ENCODE measurements at places on chromosomes 12 and 14.

GRCh38 chr14:99274346-99275221 lies 2.6 kb upstream of the BCL11B start:
- peak; percentile 59 for DNase-seq

GRCh38 chr12:51976376-51977160 lies 25.1 kb downstream of the ACVR1B start:
- DNase-seq, result no peak

- no peak for DNase-seq
These were observed 23.7 kb downstream of the LGMN start for GRCh38 chr14:92724516-92725340.

- DNase-seq, result peak; percentile 56
These were observed 24.3 kb upstream of the PLEKHD1 start for GRCh38 chr14:69460093-69460701.

GRCh38 chr12:14048941-14049545 lies 67.6 kb upstream of the GRIN2B start:
- no peak for DNase-seq

DNA sequence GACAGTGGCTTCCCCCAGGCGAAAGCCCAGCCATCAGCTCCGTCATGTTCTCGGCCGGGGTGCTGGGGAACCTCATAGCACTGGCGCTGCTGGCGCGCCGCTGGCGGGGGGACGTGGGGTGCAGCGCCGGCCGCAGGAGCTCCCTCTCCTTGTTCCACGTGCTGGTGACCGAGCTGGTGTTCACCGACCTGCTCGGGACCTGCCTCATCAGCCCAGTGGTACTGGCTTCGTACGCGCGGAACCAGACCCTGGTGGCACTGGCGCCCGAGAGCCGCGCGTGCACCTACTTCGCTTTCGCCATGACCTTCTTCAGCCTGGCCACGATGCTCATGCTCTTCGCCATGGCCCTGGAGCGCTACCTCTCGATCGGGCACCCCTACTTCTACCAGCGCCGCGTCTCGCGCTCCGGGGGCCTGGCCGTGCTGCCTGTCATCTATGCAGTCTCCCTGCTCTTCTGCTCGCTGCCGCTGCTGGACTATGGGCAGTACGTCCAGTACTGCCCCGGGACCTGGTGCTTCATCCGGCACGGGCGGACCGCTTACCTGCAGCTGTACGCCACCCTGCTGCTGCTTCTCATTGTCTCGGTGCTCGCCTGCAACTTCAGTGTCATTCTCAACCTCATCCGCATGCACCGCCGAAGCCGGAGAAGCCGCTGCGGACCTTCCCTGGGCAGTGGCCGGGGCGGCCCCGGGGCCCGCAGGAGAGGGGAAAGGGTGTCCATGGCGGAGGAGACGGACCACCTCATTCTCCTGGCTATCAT lies 663 bp downstream of the PTGER2 start:
- peak; percentile 43 for DNase-seq

- no peak for DNase-seq
These were observed 43.6 kb downstream of the RAD51B start for GRCh38 chr14:67863223-67863622.

DNA sequence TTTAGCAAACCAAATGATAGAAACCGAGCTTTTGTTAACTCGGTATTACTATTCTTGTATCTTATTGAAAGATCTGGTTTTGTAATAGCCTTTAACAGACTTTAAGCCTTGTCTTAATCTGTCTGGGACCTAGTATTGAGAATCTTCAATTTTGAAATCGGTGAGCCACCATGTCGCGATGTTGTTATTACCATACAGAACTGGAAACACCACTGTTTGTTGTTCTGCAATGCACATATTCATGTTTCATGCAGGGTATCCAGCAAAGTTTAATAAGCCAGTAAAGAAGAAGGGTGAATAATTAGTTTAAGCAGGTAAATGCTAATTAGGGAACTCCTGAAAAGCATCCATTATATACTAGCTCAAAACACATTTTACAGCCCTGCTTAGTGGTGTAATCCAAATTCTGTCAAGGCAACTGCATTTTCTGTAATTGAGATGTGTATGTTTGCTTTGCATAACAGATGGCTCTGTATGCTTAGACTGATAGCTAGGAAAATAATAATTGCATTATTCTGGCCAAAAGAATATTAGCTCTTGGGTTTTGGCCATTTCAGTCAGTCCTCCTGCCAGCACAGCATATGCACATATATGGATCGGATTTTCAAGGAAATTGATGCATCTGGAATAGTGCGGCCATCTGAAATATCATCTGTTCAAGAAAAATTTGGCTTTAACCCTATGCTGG lies 389.2 kb downstream of the EGLN3 start:
- DNase-seq, result no peak

DNA sequence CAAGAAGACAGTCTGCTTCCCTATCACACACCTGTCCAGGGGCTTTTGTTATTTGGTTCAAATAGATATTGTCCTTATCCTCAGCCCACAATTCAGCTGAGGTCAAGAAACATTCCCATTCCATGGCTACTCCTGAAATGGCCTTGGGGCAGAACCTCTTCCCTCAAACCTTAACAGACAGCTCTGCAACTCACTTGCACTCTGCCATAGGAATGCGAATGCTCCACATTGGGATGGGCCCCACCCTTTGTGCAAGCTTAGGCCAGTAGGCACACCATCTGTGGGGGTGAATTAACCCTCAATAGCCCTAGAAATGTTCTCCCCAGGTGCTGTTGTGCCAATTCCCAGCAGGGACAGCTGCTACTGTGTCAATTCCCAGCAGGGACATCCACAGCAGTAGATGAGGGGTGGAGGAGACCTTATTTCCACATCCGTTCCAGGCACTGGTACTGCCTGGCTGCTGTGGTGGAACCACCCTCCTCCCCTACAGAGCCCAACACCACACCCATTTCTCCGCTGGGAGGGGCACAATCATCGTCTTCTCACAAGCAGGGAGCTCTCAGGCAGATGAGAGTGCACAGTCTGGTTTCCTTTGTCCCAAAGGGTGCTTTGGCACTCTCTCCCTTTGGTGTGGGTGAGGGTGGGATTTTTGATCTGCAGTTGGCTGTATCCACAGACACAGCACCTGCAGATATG lies 42.3 kb upstream of the GLIPR1 start:
- DNase-seq, result no peak

- DNase-seq, result no peak
These were observed 8.4 kb downstream of the FAR2 start for GRCh38 chr12:29157486-29157946.

DNA sequence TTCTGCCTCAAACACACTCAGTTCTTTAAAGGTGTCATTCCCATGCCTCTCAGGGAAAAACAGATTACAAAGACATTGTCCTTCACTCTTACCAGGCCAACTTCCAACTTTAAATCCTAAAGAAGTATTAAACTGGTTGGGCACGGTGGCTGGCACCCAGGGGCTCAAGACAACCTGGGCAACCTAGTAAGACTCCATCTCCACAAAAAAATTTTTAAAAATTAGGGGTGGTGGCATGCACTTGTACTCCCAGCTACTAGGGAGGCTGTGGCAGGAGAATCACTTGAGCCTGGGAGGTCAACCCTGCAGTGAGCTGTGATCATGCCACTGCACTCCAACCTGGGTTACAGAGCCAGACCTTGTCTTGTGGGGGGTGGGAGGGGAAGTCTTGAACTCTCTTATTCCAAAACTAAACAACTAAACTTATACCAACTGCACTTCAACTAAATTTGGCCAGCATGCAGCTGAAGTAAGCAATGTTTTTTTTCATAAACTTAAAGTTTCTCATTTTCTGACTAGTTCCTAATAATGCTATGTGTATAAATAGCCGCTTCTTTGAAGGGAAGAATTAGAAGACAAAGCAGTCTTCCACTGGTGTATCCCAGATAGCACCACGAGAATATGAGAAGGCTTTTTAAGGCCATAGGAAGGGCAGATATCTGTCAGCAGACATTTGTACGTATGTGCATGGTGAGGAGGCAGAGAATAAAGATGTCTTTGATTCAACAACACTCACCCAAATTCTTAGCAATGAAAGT lies 2.4 kb downstream of the SLC11A2 start:
- DNase-seq, result no peak

DNA sequence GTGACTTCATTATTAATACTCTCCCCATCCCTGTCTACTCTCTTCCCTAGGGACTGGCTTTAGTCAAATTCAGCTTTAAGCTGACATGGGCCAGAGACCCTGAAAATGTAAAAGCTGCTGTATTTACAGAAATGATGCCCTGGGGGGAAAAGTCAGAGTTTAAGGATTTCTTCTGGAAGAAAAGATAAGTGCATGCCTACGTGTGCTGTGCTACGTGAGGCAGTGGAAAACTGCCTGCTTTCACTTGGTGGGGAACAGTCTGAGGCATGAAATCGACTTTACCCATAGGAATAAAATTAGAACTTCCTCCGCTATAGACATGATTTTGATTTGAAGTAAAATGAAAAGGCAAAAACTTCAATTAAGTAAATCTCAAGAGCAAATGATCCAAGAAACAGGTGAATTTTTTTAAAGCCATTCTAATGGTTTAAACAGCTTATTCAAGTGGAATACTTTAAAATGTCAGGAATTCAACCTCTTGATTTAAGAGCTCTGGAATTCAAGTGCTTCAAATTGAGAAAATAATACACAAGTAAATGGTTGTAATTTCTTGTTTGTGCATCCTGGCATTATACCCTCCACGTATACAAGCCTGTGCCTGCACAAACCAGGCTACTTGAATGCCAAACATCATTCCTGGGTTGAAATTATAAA lies 168.5 kb downstream of the FOXN3 start:
- no peak for DNase-seq

- DNase-seq, result no peak
These were observed 67.8 kb downstream of the TMEM117 start for GRCh38 chr12:43903686-43904085.

Measured in activated naive CD4-positive, alpha-beta T cell treated with anti-CD3 and anti-CD28 coated beads, Interleukin-2, amount 50 U/mL, for 16 hours (primary cell).